Pulmonary artery endothelial cell (primary cell): ENCODE measurements at places on chromosomes 13 and 19. TPM values are rescaled to one million over a fixed set of nuclear protein-coding genes. Genes with fewer than 3 reads are reported as not detected.

The STARD13 gene
- 32.5 and 35.0 TPM in 2 replicates for total RNA-seq

The GJB6 gene
- total RNA-seq, result not detected in 2 replicates

The RPS19 gene
- total RNA-seq, result 650 and 665 TPM in 2 replicates

The COL5A3 gene
- total RNA-seq, result not detected in 2 replicates

The GEMIN7 gene
- total RNA-seq, result 18.8 and 26.3 TPM in 2 replicates

The AP1M2 gene
- not detected in 2 replicates for total RNA-seq

The CNN1 gene
- total RNA-seq, result 0.07 and 0.35 TPM in 2 replicates

The ABCA7 gene
- total RNA-seq, result 3.5 and 5.9 TPM in 2 replicates

The PRTN3 gene
- not detected in 2 replicates for total RNA-seq
